ENCODE measurements at places on chromosomes 5 and 9.

DNA sequence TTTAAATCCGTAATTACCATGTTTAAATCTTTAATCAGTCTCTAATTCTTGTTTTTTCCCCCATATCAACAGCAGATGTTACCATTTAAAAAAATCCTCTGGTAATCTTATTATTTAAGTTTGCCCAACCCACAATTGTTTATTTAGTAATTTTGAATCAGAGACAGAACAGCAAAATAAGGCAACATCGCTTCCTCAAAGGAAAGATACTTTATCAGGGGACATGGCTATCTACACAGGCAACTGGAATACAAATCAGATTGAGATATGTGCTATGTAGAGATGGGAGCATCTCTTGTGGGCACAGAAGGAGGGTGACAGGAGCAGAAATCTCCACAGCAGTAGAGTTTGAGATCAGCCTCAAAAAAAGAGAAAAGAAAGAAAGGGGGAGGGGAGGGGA, 674.4 kb downstream of the SEMA5A start:
- no peak for DNase-seq

GRCh38 chr5:149338364-149338763, 6.9 kb upstream of the GRPEL2 start:
- no peak for DNase-seq

DNA sequence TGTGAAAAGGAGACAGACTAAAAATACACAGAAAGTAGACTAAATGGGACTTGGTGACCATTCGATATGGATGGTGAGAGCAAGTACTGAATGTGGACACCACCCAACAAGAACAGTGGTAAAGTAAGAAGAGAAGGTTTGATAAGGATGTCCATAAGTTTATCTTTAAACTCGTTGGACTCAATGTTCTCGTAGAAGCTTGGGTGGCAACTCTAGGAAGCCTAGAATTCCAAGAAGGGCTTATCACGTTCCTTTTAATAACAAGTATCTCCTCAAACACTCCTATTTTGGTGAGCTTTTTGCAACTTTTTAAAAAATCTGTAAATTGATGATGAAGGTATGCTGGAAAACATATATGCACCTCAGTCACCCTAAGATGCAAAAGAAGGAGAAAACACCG, 108.6 kb upstream of the CDH6 start:
- no peak for DNase-seq

GRCh38 chr5:132436936-132437335, 53.6 kb downstream of the IRF1 start:
- DNase-seq = no peak

- DNase-seq = no peak
Observed at GRCh38 chr5:159800131-159800840, 116.0 kb upstream of the ADRA1B start.

DNA sequence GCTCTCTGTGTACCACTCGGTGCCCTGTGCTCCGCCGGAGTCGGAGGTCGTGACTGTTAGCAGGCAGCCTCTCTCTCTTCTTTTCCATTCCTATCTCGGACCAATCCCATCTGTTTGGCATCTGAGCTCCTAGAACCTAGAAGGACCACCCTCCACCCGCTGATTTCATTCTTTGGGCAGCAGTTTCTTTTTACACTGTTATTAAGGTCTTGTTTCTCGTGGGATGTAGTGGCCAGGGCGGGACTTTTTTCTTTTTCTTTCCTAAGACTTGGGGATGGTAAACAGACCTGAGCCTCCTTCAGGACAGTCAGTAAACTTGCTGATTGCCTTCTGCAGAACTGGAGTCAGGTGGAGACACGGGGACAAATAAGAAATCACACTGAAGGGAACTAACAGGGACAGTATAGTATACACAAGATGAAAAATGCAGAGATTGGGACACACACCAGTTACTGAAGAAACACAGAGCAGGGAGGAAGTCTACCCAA, 500 bp downstream of the URM1 start:
- no peak for DNase-seq

- peak; percentile 80 for DNase-seq
Observed at GRCh38 chr9:112169368-112169767, 5.7 kb downstream of the SUSD1 start.

- no peak for DNase-seq
Observed at GRCh38 chr9:18890372-18890771, 142.6 kb downstream of the SAXO1 start.

GRCh38 chr5:1763548-1763911, 36.1 kb downstream of the MRPL36 start:
- DNase-seq = peak; percentile 48

GRCh38 chr5:151271336-151271735, 18.4 kb downstream of the GM2A start:
- no peak for DNase-seq

DNA sequence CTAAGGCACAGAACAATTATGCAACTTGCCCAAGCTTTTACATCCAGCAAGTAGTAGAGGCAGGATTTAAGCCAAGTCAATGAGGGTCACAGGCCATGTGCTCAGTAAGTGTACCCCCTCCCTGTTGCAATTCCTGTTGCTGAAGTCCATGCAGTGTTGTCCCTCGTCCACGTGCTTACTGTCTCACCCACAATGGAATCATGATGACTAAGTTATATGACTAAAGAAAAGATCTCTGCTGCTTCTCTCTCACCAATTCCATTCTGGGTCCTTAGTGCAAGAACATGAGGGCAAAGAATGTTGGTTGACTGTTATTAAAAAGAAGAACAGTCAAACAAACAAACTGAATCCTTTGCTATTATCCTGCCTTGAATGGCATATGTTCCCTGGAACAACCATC, 233.6 kb upstream of the SLC24A2 start:
- peak; percentile 23 for DNase-seq

DNA sequence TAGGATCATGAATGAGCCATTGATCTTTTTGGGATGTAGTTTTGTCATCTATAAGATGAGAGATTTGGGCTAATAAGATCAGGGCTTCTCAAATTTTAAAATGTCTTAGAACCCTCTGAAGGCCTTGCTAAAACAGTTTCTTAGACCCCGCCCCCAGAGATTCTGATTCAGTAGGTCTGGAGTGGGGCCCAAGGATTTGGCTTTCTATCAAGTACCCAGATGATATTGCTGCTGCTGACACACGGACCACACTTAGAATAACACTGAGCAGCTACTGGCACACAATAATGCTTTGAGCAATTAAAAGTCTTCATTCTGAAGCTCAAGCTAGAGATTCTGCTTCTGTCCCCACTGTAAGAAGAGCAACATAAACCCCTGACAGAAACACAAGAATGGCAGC, 216.7 kb downstream of the SMARCA2 start:
- no peak for DNase-seq

- DNase-seq = peak; percentile 25
Observed at GRCh38 chr9:14438232-14439021, 124.5 kb upstream of the NFIB start.

- no peak for DNase-seq
Observed at GRCh38 chr5:9425710-9426109, 120.2 kb downstream of the SEMA5A start.

- no peak for DNase-seq
Observed at GRCh38 chr5:43273552-43273951, 39.7 kb downstream of the HMGCS1 start.

DNA sequence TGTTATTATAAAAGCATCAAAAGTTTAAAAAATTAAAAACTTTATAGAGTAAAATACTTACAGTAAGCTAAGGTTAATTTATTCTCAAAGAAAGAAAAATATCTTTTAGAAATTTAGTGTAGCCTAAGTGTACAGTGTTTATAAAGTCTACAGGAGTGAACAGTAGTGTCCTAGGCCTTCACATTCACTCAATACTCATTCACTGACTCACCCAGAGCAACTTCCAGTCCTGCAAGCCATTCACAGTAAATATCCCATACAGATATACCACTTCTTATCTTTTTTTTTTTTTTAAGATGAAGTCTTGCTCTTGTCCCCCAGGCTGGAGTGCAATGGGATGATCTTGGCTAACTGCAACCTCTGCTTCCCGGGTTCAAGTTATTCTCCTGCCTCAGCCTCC, 73.1 kb upstream of the FST start:
- DNase-seq = no peak

DNA sequence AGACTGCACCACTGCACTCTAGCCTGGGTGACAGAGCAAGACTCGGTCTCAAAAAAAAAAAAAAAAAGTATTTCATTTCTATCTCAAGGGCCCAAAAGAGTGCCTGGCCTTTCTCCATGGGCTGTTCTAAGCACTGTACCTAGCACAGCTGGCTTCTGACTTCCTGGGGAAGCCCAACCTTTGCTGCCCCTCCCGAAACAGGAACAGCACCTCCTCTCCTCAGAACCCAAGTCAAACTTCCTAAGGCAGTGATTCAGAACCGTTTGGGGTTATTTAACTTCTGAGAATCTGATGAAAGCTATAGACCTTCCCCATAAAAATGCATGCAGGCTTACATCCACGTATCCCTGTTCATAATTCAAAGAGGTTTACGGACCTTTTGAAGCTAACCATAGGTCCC, 57.8 kb downstream of the NRG2 start:
- no peak for DNase-seq

GRCh38 chr9:89397471-89397870, 79.2 kb downstream of the SECISBP2 start:
- no peak for DNase-seq

DNA sequence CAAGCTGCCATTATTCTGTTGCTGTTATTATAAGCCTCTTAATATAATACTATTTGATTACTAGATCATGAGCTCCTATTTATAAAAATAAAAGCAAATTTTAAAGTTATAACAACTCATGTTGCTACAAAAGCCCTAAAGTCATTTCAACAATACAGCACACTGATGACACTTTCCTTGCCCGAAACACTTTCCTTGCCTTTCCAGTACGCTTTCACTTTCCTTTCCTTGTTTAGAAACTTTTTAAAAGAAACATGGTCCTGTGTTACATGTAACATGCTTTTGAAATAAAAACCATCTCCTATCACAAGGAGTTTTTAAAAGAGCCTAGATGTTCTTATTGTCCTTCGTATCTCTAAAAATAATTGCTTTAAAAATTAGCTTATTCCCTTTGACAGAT, 688.4 kb downstream of the PTPRD start:
- DNase-seq = no peak

DNA sequence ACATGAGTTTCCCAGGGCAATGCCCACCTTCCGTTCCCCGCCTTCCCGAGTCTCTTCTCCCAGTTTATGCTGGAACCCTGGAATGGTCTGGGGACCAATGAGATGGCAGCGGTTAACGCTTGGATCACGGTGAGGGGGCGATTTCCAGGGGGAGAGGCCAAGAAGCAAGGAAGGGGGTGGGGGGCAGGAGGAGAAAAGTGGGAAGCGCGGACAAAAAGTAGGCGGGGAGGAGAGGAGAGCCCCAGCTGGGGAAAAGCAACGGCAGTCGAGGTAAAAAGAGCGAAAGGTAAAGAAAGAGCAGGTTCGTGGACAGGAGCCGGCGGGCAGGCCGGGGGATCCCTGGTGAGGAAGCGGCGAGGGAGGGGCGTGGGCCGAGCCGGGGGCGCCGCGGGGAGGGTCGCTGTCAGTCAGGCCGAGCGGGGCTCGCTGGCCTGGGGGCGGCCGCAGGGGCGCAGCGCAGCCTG, 508 bp upstream of the SNCAIP start:
- no peak for DNase-seq

DNA sequence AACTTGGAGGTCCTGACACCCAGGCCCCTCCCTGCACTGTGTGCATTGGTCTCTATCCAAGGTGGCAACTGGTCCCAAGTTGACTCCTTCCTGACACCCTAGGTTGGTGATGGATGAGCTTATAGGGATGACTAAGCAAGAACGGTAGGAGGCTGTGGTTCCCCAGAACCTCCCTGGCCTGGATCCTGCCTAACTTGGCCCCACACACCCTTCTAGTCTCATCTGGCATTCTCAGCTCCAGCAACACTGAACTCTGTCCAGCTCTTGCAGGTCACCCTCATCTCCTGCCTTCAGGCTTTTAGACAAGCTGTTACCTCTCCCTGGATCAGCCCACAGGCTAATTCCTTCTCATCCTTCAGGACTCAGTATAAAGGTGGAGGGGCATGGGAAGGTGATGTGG, 16.5 kb downstream of the AQP3 start:
- DNase-seq = no peak

DNA sequence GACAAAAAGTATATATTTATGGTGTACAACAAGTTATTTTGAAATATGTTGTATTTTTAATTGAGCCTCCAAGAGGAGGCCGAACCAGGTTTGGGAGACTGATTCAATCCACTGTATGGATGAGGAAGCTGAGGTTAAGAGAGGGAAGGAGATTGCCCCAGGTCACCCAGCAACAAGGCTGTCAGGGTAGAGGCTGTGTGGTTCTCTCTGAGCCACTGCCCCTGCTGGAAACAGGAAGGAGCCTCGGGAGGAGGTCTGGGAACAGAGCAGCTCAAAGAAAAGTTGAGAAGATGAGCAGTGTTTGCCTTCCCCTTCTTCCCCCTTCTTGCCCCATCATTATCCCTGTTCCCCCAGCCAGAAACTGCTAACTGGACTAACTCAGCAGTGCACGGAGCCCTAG, 6.6 kb upstream of the FAT2 start:
- no peak for DNase-seq

DNA sequence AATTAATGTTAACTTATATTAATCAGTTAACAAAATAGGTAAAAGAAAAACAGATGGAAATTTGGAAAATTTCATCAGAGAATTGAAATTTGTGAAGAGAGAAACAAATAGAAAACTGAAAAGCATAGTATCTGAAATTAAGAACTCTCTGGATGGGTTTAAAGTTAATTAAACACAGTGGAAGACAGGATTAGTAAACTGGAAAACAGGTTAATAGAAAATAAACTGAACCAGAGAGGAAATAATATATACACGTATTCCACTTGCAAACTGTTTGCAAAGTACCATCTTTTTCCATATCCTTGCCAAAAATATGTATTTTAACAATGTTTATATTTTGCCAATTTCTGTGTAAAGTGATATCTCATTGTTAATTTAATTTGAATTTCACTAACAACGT, 257.5 kb downstream of the CD180 start:
- no peak for DNase-seq

GRCh38 chr5:4699592-4699991, 440.5 kb upstream of the ADAMTS16 start:
- no peak for DNase-seq

GRCh38 chr9:9792144-9792857, 820.5 kb downstream of the PTPRD start:
- DNase-seq = no peak

DNA sequence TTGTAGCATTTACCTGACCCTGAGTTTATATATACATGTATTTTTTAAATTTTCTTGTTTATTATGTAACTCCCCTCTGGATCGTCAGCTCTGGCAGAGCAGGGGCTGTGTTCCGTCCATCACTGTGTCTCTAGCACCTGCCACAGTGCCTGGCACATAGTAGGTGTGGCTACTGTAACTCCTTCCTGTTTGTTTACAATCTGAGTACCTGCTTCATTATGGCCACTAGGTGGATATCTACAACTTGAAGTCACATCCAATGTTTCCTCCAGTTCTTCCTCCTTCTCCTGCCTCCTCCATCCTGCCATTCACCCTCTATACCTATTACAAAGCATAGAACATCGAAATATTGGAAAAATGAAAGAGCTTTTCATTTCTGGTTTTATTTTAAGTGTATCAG, 14.2 kb upstream of the PPP1R2B start:
- no peak for DNase-seq

GRCh38 chr5:64331597-64332277, 166.1 kb downstream of the RNF180 start:
- DNase-seq = no peak

Data from hepatocyte (in vitro differentiated cells).